ENCODE measurements at places on chromosomes 1 and 21.

DNA sequence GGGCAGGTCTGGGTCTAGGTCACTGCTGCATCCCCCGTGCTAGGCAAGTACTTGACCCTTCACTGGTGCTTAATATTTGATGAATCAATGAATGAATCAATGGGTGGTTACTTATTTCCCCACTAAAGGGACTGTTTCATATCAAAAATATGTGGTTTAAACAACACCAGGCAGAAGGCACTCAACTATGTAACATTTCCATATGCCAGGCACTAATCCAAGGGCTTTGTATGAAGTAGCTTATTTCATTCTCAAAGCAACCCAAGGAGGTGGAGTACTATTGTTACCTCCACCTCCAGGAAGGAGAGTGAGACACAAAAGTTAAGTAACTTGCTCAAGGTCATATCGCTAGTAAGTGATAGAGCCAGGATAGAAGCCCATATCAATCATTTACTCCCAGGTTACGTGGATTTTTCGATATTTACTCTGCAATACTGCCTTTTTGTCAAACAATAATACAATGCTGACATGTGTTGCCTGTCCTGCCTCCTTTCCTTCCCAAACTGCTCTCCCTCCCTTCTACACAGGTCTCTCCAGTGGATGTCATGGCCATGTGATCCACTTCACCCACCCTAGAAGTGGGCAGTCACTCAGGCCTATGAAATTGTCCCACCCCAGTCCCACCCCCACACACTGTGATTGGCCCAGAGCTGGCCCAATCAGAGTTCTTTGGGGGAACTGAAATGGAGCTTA is 142.8 kb downstream of the ETS2 start:
- no peak for DNase-seq

DNA sequence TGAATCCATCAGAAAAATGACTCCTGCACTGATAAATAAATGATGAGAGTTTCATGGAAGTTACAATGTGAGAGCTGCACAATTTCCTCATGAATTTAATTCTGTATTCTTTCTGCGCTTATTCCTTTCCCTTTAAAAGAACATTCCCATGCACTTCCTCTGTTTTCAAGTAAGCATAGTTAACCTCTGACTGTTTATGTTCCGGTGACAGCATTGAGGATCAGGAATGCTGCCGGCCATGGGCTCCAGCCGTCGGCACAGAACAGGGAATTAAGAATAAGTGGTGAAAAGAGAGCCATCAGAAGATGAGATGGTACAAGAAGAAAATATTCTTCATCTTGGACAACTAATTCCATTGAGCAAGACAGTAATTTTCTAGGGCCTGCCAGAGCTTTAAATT is 65.3 kb downstream of the SUSD4 start:
- DNase-seq, result peak; percentile 60

DNA sequence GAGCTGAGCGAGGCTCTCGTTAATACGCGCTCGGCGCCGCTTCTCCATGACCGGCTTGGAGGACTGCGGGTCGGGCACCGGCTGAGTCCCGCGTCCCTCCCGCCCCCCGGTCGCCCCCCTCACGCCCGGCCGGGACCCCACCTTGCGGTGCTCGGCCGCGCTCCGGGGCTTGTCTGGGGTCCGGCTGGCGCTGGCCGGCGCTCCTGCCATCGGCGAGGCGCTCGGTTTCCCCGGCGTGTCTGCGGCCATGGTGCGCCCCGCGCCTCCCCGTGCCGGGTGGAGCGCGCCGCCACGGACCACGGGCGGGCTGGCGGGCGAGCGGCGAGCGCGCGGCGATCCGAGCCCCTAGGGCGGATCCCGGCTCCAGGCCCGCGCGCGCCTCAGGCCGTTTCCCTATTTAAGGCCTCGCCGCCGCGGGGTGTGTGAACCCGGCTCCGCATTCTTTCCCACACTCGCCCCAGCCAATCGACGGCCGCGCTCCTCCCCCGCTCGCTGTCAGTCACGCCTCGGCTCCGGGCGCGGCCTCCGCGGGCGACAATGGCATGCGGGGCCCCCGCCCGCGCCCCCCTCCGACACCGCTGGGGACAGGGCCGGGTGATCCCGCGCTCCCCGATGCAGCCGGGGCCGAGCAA is at the start of gene HES4:
TSS of gene HES4 (minus strand) at position 373 of the 632 bp plus-strand sequence. CDS start at position 249, 124 bp downstream.
- peak; percentile 98 for DNase-seq

- DNase-seq, result no peak
These were observed 49.0 kb downstream of the TOMM20 start for GRCh38 chr1:235079443-235080296.

DNA sequence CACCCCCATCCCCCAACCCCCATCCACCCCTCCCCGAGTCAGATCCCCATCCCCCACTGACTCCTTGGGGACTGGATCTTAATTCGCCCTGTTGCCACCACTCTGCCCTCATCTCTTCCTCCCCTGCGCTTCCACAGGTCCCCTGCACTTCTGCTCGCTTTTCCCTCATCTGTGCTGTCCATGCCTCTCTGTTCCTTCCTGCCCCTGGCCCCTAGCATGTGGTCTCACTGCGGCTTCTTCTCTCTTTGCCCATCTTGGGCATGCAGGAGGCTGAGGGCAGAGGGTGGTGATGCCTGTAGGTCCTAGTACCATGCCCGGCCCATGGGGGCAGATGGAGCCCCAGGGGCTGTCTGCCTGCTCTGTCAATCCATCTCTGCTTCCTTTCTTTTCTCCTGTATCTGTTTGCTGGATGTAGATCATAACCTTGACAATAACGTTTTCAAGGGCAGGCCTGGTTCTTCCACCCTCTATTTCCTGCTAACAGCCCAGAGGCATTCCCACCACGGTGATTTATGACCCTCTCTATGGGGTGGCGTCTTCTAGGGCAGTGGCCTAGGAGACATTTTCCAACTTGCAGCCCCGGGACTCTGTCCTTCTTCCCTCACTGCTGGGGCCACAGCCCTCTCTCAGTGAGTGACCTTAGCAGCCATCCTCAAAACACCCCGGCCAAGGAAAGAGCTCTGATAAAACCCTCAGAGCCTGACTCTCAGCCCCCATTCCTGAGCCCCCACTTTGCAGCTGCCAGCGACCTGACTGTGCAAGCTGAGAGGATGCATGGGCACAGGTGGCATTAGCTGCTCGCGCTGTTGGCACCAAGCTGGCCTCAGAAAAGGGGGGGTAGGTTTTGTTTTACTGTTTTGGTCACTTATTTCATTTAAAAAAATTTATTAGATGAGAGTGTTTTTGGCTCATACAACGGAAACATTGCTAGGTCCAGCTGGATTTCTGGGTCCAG is 33.9 kb downstream of the TMEM51 start:
- DNase-seq, result no peak

DNA sequence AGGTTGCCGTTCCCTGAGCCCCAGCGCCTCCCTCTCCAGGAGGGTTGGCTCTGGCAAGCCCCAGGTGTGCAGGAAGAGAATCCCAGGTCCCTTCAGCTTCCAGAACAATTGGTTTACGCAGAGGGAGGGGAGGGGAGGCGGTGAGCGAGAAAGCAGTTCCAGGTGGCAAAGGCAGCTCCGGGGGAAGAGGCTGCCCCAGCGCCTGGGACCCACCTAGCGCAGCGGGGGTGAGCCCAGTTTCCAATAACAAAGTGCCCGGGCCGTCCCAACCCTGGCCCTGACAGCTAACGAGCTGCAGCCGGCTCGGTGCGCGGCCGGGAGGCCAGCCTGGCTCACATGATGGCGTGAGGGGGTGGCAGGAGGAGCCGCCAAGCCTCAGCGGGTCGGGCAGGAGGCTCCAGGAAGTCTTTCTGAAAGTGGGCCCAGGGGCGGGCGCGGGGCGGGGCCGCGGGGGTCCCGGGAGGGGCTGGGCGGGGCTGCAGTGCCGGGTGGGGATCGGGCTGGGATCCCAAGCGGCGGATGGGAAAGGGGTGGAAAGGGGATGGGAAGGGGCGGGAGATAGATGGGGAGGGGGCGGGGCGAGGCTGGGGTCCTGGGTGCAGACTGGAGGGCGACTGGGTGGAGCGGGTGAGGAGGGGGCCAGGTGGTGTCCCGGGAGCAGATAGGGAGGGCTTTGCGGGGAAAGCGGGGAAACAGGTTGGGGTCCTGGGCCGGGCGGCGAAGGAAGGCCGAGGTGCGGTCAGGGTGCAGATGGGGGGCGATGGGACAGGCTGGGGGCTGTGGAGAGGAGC is 22.8 kb downstream of the DHRS3 start:
- peak; percentile 46 for DNase-seq

GRCh38 chr1:223074445-223075300 is 68.4 kb downstream of the TLR5 start:
- DNase-seq, result no peak

GRCh38 chr1:28882009-28882628 is 32.2 kb upstream of the EPB41 start:
- DNase-seq, result peak; percentile 74

DNA sequence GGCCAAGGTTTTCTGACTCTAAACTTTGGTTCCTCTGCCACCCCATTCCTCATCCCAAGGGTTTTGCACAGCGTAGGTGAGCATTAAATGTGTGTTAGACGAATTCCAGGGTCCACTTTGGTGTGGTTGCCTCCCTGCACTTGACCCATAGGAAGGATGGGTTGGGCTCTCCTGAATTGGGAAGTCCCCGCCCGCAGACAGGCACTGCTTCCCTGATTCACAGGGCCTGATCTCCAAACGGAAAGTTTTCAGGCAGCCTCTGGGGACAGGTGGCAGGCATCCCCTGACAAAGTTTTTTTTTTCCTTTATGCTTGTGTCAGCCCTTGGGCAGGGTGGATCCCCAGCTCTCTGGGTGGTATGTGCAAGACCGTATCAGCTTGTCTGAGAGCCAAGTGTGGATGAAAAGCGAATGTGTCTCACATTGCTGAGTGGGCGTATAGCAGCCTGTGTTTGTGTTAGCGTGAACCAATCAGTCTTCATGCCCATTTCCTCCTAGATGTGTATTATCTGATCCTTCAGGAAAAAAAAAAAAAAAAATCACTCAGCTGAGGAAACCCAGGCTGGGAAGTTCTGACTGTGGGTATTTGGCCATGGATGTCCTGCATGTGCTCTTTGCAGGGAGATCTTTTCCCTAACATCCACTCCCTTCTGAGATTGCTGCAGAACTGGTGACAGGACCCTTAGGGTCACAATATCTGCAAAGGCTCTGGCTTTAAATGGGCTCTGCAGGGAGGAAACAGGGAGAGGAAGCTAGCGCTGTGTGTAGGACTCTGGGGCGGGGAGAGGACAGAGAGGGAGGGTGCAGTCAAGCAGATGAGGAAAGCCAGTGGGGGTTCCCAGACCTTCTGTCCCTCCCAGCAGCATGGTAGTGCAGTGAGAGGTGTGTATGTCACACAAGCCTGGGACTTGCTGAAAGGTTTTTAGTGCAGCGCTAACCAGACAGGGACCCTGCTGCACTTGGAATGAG is 42.2 kb upstream of the TRABD2B start:
- no peak for DNase-seq

GRCh38 chr1:201989354-201990128 is 7.1 kb downstream of the RNPEP start:
- DNase-seq, result no peak

- DNase-seq, result peak; percentile 77
These were observed 30.4 kb downstream of the ARID4B start for GRCh38 chr1:235297579-235297978.

DNA sequence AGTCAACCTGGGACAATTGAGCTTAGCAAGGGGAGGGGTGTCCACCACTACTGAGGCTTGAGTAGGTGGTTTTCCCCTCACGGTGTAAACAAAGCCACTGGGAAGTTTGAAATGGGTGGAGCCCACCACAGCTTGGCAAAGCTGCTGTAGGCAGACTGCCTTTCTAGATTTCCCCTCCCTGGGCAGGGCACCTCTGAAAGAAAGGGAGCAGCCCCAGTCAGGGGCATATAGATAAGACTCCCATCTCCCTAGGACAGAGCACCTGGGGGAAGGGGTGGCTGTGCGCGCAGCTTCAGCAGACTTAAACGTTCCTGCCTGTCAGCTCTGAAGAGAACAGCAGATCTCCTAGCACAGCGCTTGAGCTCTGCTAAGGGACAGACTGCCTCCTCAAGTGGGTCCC is 758.4 kb downstream of the LTN1 start:
- no peak for DNase-seq

GRCh38 chr1:174215766-174216165 is 56.4 kb downstream of the RABGAP1L start:
- DNase-seq, result no peak

GRCh38 chr21:28655471-28655870 is 337.2 kb downstream of the LTN1 start:
- no peak for DNase-seq

DNA sequence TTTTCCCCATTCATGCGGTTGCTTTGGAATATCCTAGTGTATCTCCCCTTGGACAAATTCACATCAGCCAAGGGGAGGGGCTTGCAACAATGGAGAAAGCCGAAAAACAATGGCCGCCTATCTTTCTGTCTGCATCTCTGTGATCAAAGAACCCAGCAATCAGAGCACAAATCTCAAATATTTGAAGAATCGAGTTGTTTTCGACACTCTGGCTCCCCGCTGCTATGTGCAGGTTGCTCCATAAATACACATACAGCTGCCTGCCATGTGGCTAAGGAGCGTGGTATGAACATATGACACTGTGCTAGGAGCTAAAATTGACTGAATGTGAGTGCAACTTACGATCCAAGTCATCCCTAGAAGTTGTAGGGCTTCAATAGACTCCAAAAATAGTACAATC is 8.5 kb downstream of the CFHR4 start:
- DNase-seq, result no peak

DNA sequence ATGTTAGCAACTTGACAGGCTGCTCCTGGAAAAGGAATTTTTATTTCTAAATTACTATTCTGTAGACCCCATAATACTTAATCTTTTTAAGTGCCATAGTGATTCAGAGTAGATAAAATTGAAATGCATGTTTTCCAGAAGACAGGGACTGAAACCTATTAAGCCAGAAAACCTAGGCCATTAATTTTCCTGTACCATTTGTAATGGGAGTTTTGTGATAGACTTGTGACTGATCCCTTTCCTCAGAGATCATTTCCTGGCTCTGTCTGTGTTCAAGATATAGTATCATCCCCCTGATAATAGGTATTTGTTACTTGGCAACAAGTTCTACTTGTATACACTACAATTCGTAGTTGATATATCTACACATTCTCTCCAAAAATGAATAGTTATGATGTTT is 1609.8 kb downstream of the AMY1C start:
- DNase-seq, result no peak

GRCh38 chr1:201309416-201309815 is 26.1 kb downstream of the PKP1 start:
- DNase-seq, result peak; percentile 97

- no peak for DNase-seq
These were observed 8.4 kb downstream of the SLC35E2B start for GRCh38 chr1:1684031-1684681.

DNA sequence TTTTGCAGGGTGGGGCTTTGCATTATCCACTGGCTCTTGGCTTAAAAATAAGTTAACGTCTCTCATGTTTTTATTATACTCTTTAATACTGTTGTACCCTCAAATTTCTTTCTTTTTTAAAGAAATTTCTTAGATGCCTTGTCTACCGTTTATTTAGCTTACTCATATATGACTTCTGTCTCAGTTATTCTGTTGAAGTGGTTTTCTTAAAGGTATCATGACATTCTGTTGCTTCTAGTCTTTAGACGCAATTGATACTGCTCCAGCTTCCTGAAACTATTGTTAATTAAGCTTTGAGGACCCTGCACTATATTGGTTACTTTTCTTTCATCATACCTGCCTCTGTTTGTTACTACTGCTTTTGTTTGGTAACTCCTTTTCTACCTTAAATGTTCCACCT is 11.7 kb downstream of the PKN2 start:
- DNase-seq, result no peak

Measured in lung microvascular endothelial cell (primary cell).